Cardiac muscle cell (in vitro differentiated cells and primary cell): ENCODE measurements at places on chromosomes 13 and 19. TPM values are rescaled to one million over a fixed set of nuclear protein-coding genes. Genes with fewer than 3 reads are reported as not detected.

The ADM5 gene
- polyA plus RNA-seq = 1.1 and 2.2 TPM in 2 replicates

The CDX2 gene
- not detected in 2 replicates for polyA plus RNA-seq

The REXO1 gene
- 19.2 and 21.3 TPM in 2 replicates for polyA plus RNA-seq

The HSH2D gene
- polyA plus RNA-seq = 0.12 TPM in 1 of 2 replicates, not detected in the other

The ATP4A gene
- 0.10 TPM in 1 of 2 replicates, not detected in the other for polyA plus RNA-seq

The MIA gene
- not detected in 2 replicates for polyA plus RNA-seq

The HRC gene
- polyA plus RNA-seq = 184 and 255 TPM in 2 replicates

The CEACAM3 gene
- polyA plus RNA-seq = not detected in 2 replicates

The IGSF23 gene
- not detected in 2 replicates for polyA plus RNA-seq

The ZNF579 gene
- polyA plus RNA-seq = 14.9 and 17.7 TPM in 2 replicates
